ENCODE measurements at places on chromosomes 11 and 22.

DNA sequence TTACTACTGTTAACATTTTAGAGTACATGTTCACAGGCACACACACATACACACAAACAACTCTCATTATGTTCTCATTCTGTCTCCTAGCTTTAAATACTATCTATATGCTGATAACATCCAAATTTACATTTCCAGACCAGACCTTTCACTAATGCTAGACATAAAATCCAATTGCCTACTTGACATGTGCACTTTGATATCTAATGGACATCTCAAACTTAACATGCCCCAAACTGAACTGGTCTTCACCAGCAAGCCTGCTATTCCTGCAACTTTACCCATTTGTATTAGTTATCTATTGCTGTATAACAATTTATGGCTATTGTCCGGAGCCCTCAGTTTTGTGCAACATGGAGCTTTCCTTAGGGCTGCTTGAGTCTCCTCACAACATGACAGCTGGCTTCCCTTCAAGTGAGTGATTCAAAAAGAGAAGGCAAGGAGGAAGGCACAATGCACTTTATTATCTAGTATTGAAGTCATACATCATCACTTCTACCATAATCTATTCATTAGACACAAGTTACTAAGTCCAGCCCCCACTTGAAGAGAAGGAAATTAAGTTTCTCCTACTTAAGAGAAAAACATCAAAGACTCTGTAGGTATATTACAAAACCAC lies 3.0 kb downstream of the SLC36A4 start:
- DNase-seq: no peak

DNA sequence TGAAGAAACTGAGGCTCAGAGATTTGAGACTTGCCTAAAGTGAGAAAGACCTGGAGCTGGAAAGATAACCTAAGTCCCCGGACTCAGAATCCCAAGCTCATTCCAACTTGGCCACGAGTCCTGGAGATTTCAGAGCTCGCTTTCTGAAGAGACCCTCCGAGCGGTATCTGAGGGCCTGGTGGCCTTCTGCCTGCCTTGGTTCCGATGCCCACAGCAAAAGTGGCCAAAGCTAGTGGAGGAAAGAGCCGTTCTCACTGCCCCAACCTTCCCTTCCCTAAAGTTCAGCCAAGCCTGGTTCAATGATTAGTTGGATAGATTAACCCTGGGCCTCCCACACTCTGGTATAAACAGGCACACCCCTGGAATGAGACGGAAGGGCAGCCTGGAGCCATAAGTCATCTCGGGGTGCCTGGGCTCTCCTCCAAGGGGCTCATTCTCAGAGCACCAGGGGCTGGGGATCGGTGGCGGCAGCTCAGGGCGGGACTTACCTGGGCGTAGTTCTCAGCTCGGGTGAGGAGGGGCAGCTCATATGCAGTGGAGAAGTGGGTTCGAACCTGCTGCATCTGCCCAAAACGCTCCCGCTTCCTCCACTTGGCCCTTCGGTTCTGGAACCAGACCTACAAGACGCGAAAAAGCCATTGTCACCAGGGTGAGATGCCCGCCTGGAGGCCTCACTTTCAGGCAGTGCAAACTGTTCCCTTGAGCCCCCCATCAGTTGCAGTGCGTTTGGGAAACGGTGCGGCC lies 42.8 kb downstream of the ALX4 start:
- peak; percentile 67 for DNase-seq

GRCh38 chr22:25130462-25130861 lies 69.2 kb upstream of the CRYBB3 start:
- DNase-seq: no peak

- no peak for DNase-seq
Observed at GRCh38 chr11:88312628-88313027, 24.9 kb downstream of the CTSC start.

- DNase-seq: no peak
Observed at GRCh38 chr11:117145393-117145761, 1.3 kb downstream of the PAFAH1B2 start.

GRCh38 chr11:99519095-99519494 lies 498.3 kb downstream of the CNTN5 start:
- DNase-seq: no peak

GRCh38 chr11:93718057-93718563 lies 23.2 kb downstream of the TAF1D start:
- DNase-seq: no peak

GRCh38 chr11:72735495-72736027 lies 16.6 kb downstream of the ARAP1 start:
- DNase-seq: no peak

- DNase-seq: no peak
Observed at GRCh38 chr11:46048198-46048597, 73.1 kb downstream of the PHF21A start.
